Naive thymus-derived CD8-positive, alpha-beta T cell (primary cell): ENCODE measurements at places on chromosomes 6 and 20.

DNA sequence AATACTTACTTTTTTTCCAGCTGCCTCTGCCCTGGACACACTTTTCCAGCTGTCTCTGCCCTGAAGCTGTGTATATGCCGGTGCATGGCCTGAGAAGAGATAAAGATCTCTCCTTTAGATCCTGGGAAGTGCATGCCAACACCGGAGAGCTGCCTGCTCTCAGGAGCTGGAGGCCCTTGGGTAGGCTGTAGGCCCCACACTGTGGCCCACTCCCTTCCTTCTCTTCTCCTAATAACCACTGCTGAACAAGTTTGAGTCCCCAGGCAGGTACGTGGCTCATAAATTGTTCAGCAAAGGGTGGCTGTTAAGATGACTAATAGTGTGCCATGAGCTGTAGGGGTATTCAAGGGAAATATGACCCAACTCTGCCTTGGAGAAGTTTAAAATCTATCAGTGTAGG lies 102.5 kb downstream of the CD24 start:
- no peak overlapping the region for H3K4me3 ChIP-seq
- peaks cover 2% of the 10 kb centered on the region for H3K27me3 ChIP-seq
- H3K4me1 ChIP-seq: no peaks in the 10 kb centered on the region
- H3K36me3 ChIP-seq: peaks cover 11% of the 10 kb centered on the region
- no peak overlapping the region for H3K27ac ChIP-seq

GRCh38 chr6:160714731-160715316 lies 12.8 kb downstream of the PLG start:
- H3K27me3 ChIP-seq: no peaks in the 10 kb centered on the region
- no peaks in the 10 kb centered on the region for H3K36me3 ChIP-seq
- no peak overlapping the region for H3K4me3 ChIP-seq
- H3K4me1 ChIP-seq: no peaks in the 10 kb centered on the region
- no peak for DNase-seq

- no peaks in the 10 kb centered on the region for H3K4me1 ChIP-seq
- no peak overlapping the region for H3K27ac ChIP-seq
- H3K4me3 ChIP-seq: no peak overlapping the region
- DNase-seq: no peak
- H3K27me3 ChIP-seq: no peaks in the 10 kb centered on the region
- peaks cover 28% of the 10 kb centered on the region for H3K36me3 ChIP-seq
These were observed 55.1 kb downstream of the JAG1 start for GRCh38 chr20:10618611-10619245.

DNA sequence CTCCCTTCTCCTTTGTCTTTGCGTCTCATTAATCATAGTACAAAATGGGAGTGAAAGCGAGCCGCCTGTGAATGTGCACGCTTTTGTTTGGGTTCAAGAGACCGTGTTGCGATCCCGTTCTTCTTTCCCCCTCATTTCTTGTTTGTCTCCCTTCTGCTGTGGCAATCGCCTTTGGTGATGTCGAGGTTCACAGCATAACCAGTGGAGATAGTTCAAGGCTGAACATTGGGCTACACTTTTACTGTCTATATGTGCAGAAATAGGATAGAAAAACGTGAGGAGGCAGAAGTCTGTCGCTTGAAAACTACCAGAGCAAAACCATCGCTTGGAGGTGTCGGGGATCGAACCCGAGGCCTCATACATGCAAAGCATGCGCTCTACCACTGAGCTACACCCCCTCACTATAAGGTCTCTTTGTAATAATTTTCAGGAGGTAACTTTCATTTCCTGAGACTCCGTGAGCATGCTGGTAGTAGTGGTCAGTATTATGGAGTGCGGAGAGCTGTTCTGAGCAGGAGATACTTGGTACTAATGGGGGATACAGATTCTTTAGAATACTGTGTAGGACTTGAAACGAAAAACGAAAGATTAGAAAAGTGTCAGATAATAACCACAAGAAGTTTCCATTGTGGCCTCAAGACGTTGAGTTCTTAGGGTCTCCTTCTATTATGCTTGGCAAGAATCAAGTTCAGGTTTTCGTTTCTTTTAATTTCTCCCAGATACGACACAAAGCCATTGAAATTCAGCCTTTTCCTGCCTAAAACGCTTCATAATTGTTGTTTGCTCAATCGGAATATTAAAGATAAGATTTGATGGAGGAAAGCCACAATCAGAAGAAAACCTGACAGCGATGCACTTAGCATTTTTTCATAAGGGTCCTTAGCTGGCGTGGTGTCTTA lies 106.6 kb downstream of the TRIM27 start:
- no peak overlapping the region for H3K4me3 ChIP-seq
- peaks cover 38% of the 10 kb centered on the region for H3K36me3 ChIP-seq
- peaks cover 10% of the 10 kb centered on the region for H3K4me1 ChIP-seq

- H3K27me3 ChIP-seq: no peaks in the 10 kb centered on the region
- no peaks in the 10 kb centered on the region for H3K36me3 ChIP-seq
- H3K4me1 ChIP-seq: no peaks in the 10 kb centered on the region
- H3K4me3 ChIP-seq: no peak overlapping the region
- DNase-seq: no peak
- H3K27ac ChIP-seq: no peak overlapping the region
These were observed 477.2 kb downstream of the EPM2A start for GRCh38 chr6:145258122-145258521.

GRCh38 chr6:139905404-139906052 lies 531.1 kb upstream of the CITED2 start:
- peaks cover 10% of the 10 kb centered on the region for H3K27me3 ChIP-seq
- DNase-seq: no peak
- H3K36me3 ChIP-seq: no peaks in the 10 kb centered on the region
- H3K27ac ChIP-seq: no peak overlapping the region

GRCh38 chr6:135322427-135323201 lies 141.5 kb downstream of the MYB start:
- H3K4me3 ChIP-seq: peak overlapping the region; percentile 26
- peaks cover 9% of the 10 kb centered on the region for H3K4me1 ChIP-seq
- DNase-seq: no peak
- no peaks in the 10 kb centered on the region for H3K36me3 ChIP-seq

DNA sequence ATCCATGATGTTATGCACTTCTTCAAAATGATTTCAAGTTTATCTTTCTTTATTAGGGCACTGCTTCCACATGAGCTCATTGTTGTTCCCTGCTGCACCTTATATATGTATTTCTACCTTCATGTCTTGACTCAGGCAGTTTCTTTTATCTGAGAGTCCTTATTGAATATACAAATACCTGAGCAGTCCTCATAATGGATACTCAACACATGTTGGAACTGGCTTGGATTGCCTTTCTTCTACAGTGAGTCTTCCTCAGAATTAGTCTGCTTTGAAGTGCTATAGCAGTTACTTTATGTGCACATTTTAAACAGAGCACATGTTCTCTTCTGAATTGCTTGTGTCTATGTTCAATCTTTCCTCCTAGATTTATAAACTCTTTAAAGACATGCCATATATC lies 45.3 kb upstream of the LOC128125822 start:
- H3K36me3 ChIP-seq: no peaks in the 10 kb centered on the region
- no peaks in the 10 kb centered on the region for H3K27me3 ChIP-seq
- DNase-seq: no peak
- no peak overlapping the region for H3K27ac ChIP-seq

GRCh38 chr6:133590814-133591213 lies 298.1 kb upstream of the TCF21 start:
- DNase-seq: no peak
- H3K4me1 ChIP-seq: no peaks in the 10 kb centered on the region
- H3K36me3 ChIP-seq: no peaks in the 10 kb centered on the region
- no peaks in the 10 kb centered on the region for H3K27me3 ChIP-seq
- H3K27ac ChIP-seq: no peak overlapping the region
